T follicular helper cell (primary cell): ENCODE measurements at places on chromosomes 6 and 20.
A peak's percentile ranks its signal among the peaks of the same experiment; 100 is the strongest.

DNA sequence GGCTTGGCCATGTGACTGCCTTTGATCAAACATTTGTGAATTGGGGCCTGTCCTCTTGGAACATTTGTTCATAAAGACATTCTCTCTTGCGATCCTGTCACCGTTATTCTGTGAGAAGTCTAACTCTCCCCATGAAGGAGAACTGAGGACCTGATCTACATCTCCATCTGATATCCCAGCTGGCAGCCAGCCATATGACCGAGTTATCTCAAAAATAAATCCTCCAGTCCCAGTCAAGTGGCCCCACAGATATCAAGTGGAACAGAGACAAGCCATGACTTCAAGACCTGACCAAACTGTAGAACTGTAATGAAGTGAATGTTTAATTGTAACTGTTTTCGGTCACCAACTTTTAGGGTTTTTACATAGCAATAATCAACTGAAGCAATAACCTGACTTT is 25.7 kb downstream of the SNX3 start:
- DNase-seq, result no peak

DNA sequence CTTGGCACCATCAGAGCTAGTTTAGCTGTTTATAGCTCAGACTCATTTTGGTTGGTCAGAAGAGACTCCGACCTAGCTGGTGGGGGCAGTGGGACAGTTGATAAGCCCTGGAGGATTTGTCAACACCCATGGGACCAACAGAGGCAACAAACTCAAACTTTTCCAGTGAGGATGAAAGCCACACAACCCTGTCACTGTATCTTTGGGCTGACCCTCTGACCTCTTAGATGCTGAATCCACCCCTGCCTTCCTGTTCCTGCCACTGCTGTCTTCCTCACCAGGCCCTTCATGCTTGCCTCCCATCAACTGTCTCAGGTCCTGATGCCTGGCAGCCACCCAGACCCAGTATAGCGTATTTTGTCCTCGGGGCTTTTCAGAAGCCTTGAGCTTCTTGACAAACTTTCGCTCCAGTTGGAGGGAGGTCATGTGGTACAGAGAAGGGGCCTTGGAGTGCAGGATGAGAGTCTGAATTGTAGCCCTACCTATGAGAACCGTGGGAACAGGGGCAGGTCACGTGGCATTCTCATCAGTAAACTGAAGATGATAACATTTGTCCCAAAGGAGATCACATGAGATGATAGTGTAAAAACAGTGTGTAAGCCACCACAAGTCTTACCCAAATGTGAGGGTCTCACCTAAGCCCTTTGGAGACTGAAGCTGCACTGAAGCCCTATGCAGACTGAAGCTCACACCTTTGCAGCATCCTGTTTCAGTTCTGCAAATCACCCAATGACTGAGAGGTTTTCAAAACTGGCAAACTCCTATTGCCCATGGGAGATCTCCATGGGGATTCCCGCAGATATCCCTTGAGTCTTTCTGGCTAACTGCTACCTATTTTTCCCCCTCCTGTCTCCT is 72.0 kb upstream of the F13A1 start:
- DNase-seq, result no peak

DNA sequence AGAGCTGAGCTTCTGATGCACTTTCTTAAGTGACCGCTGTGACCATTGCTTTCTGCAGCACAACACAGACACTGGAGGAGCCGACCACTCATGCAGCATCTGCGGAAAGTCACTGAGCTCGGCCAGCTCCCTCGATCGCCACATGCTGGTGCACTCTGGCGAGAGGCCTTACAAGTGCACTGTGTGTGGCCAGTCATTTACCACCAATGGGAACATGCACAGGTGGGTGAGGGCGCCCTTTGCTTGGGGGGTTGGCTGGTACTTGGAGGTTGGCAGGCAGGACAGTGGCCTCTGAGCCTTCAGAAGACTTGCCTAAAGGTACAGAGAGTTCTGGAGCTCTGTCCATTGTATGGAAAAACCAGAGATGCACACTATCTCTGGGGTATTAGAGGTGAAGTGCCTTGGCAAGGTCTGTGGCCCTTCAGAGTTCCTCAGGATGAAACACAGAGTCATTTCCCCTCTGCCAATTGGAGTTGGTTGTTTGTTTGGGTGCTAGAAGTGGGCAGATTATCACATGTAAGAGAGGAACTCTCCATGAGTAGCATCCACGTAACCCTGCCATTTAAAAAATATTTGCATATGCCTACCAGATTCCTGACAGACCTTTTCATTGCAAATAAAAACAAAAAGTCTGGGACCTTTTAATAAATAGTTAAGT is 81.5 kb downstream of the RREB1 start:
- DNase-seq, result no peak

- DNase-seq, result no peak
These were observed 134.8 kb upstream of the TSHZ2 start for GRCh38 chr20:52837378-52837777.

GRCh38 chr6:169843991-169844390 is 92.6 kb downstream of the ERMARD start:
- no peak for DNase-seq

DNA sequence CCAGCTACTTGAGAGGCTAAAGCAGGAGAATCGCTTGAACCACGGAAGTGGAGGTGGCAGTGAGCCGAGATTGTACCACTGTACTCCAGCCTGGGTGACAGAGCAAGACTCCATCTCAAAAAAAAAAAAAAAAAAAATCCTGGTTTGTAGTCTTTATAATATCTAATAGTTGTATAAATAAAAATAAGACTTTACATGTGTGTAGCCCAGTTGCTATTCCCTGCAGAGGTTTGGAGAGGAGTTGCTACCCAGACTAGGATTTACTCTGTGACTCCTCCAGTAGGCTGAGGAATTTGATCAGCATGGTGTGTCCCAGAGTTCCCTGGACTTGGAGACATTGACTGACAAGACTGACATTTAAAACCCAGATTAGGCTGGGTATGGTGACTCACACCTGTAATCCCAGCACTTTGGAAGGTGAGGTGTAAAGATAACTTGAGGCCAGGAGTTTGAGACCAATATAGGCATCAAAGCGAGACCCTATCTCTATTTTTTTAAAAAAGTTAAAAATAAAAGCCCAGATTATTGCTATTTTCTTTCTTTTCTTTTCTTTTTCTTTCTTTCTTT is 10.2 kb downstream of the CHMP4B start:
- no peak for DNase-seq

DNA sequence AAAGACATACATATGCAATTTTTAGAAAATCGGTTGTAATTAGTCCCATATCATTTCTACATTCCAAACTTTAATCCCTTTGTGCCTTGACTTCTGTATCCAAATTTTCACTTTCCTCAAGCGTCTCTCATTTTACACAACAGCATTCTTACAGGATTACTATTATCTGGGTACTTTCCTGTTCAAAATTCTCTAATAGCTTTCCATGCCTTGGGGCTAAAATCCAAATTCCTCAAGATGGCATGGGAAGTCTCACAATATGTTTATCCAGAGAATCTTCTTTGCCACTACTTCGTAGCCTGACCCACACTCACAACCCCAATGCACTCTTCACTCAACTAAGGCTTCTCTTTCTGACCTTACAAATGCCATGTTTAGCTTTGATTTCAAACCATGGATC is 125.0 kb downstream of the TBX18 start:
- DNase-seq, result no peak

DNA sequence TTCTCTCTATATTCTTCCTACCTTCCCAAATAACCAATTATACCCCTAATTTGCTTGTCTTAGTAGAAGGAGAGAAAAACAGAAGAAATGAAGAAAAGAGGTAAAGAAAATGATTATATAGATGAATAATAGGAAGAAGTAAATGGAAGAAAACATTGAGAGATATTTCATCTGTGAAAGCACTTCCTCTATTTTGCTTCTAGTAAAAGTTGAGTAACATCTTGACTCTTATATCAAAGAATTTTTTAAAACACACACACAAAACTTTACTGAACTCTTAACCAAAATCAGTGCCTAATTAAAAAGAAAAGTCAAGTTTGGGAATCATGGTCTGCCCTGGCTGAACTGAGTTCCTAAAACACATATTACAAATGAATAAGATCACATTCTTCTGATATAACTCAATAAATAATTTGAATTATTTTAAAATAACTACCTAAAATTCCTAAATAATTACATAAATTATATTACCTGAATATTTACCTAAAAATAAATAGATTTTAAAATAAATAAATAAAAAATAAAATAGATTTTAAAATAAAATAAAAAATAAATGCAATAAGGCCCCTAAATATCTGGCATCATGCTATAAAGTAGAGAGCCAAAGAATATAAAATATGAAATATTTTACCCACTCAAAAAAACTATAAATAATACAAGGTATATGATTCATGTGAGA is 8.8 kb downstream of the SLC17A2 start:
- DNase-seq, result no peak

DNA sequence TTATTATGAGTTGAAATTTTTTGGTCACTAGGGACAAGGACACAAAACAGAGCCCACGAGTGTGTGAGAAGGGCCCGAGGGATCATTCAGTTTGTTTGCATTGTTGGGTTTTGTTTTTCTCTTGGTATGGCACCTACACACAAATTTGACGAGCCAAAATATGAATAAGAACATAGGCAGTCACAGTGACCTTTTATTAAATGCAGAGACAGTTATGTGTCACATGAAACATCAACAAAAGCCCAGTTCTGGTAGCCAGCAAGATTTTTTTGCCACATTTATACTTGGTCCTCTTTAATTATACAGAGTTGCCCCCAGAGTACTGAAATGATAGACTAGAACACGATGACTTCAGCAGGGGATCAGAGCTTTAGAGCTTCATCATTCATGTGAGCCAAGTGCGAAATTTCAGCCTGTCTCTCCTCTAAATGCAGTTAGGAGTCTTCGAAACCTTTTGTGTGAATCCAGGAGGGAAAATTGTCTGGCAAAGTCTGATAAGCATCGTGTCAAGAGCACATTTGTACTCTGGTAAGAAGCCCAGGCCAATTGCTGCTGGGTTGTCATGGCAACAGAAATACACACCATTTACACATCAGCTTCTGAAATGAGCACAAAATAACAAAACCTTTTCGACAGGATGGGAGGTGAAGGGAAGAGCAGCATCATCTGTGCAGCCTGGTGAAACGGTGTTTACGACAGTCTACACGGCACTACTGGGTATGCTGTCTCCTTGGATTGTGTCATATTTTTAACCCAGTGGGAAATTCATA is 79.2 kb upstream of the RIPOR2 start:
- peak; percentile 42 for DNase-seq

GRCh38 chr20:15146948-15147347 is 809.5 kb upstream of the FLRT3 start:
- DNase-seq, result no peak

DNA sequence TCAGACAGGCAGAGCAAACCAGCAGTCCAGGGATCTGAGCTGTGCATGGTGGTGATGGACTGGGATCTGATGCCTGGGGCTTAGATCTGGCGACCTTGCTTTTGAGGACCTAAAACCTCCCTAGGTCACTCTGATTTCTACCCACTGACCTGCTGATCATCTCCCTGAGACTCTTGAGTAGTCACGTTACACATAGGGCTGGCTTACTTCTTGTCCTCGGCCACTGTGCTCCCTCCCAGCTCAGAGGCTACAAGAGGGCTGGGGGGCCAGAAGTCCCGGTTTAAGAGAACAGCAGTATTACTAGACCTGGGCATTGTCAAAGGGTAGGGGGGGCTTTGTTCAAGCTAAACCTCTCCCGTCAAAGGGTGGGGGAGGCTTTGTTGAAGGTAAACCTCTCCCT is 5.5 kb downstream of the DYNLT1 start:
- no peak for DNase-seq

DNA sequence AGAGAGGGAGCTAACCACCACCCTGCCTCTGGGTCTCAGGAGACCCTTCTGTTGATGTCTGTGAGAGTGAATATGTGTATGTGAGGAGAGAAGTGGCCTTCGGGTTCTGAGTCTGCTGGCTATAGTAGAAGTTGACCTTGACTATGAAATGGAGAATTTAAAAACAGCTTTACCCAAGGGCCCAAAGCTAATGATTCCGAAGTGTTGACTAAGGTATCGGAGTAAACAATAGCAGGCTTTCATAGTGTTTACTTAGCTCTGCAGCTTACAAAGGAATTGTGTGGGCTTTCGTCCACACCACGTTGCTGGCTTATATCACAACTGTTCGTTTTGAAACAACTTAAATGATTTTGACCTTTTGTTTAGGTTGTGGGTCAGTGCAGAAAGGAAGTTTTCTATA is 126.5 kb upstream of the JAG1 start:
- DNase-seq, result no peak
